CD4-positive, alpha-beta T cell treated with Interleukin-21 for 1 hour (primary cell): ENCODE measurements at places on chromosomes 12 and 14.

- DNase-seq = no peak
These were observed 12.6 kb upstream of the SERPINA10 start for GRCh38 chr14:94305620-94306019.

GRCh38 chr12:77049767-77050353 lies 15.5 kb downstream of the E2F7 start:
- peak; percentile 64 for DNase-seq

DNA sequence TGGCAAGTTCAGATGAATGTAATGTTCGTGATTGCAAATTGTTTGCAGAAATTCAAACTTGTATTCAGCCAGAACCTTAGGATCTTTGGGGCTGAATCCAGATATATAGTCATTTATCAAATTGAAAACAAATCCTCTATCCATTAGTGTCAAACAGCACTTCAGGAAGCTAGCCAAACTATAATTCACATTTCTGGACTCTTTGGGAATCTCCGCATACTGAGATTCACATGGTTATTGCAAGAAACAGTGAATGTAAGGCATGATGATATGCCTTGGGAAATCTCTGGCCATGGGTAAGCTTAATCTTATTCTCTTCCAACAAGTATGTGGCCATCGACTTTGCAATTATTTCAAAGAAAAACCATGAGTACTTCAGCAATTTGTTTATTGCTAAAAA lies 98.5 kb downstream of the KLHL28 start:
- DNase-seq = no peak

DNA sequence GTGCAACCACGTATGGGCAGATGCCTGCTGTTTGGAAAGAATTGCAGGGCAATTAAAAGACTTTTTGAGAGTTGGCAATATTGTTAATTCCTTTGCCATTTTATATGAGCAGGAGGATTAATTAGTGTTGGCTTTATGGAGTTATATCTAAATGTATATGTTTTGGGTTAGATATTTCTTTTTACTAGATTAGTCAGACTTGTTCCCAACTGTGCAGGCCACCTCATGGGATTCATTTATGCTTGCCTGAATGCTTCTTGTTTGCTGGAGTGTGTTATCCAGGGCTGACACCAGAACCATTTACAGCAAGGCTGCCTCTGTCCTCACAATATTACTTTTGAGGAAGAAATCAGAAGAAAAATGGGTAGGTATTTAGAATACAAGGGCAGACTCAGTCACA lies 192.5 kb downstream of the KTN1 start:
- DNase-seq = no peak

DNA sequence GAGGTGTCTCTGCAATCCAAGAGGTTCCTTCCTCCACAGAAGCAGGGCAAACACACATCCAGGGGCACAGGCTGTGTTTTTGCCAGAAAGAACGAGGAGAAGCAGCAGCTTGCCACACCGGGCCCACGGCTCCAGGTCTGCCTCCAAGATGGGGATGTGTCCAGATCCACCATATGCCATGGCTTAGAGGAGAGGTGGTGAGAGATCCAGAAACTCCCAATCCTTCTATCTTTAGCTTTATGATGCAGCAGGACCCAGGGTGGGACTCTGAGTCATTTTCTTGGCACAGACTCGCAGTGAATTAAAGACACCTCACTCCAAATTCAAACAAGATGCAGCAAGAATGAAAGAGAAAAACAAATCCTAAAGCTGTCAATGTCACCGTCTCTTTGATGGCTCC lies 481.4 kb upstream of the TMEM132C start:
- DNase-seq = no peak

DNA sequence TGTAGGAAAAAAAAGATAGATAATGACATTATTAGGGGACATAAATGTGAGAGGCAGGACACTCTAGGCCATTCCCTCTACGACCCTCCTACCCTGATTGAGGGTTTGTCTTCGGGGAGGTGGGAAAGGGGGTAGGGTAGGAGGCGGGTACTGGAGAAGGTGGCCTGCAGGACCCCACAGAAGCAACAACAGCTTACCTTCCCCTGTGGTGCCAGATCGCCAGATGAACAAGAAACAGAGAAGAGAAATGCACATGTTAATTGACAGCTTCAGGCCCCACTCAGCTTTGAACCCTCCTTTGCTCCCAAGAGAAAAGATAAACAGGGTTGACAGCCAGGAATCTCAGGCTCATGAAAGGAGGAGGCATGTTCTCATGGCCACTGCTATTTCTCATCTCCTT lies 4.8 kb downstream of the PHB2 start:
- no peak for DNase-seq

DNA sequence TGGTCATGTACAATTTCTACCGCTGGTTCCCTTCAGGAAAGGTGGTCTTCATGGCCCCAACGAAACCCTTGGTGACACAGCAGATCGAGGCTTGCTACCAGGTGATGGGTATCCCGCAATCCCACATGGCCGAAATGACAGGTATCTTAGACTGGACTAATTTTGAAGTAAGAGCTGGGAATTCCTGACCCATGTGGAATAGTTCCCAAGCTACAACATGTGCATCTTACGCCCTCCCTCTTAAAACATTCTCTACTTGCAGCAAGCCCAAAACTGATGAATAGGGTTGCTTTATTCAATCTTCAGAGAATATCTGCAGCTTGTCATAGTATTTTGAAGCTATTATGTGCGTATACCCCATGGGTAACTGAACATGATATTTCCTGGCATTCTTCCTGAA lies 669 bp downstream of the FANCM start:
- DNase-seq = no peak
